GM19239 (cell line): ENCODE measurements at places on chromosomes 4 and X.

- DNase-seq = no peak
These were observed 72.8 kb upstream of the BEND4 start for GRCh38 chr4:42225286-42225685.

DNA sequence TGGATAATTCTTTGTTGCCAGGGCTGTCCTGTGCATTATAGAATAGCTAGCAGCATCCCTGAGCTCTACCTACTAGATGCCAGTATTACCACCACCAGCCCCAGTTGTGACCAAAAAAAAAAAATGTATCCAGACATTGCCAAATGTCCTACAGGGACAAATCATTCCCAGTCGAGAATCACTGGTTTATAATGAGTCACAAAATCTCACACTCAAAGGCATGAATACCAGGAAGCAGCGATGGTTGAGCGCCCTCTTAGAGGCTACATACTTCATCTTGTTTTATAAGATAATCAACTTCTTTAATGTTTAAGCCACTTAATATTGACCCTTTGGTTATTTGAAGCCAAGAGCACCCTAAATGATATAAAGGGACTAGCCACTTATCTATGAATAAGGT is 297.3 kb downstream of the DHX15 start:
- no peak for DNase-seq

- DNase-seq = no peak
These were observed 408.2 kb downstream of the BCOR start for GRCh38 chrX:39689376-39690104.

GRCh38 chr4:131337936-131338335 is 1811.2 kb upstream of the PCDH10 start:
- no peak for DNase-seq

- DNase-seq = no peak
These were observed 18.1 kb downstream of the KIT start for GRCh38 chr4:54675721-54676461.

DNA sequence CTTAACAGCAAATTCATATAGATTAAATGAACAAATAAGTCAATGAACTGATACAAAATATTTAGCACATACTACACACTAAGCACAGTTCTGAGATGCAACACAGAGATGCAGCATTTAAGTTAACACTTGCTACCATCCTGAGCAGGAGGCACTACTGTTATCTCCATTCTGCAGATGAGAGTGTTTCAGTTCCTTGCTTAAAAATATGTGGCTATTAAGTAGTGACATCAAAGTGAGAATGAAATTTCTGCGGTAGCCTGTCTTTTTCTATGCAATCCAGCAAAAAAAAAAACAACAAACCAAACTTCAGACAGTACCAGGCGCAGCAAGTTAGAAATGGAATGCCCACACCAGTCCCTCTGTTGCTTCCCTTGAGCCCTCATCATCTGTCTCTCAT is 90.8 kb downstream of the SHISA3 start:
- DNase-seq = peak; percentile 14

DNA sequence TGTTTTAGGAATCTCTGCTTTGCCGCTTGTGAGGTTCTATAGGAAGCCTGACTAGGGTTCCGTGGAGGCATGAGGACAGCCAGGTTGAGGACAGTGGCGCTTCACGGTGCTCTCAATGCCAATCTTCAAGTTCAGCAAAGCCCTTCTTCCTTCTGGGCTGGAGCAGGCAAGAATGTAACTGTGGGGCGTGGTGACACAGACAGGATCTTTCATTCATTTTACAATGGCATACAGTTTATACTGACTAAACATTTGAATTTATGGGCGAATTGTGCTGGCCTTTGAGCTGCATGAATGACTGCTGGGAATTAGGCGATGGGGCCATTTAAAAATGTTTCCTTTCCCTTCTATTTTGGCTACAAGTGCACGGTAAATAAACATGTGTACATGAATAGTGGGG is 2.9 kb upstream of the NHS start:
- no peak for DNase-seq
